ENCODE measurements at places on chromosomes 6 and 20.

- DNase-seq: no peak
Measured at GRCh38 chr6:41546866-41547798, 951 bp downstream of the FOXP4 start.

DNA sequence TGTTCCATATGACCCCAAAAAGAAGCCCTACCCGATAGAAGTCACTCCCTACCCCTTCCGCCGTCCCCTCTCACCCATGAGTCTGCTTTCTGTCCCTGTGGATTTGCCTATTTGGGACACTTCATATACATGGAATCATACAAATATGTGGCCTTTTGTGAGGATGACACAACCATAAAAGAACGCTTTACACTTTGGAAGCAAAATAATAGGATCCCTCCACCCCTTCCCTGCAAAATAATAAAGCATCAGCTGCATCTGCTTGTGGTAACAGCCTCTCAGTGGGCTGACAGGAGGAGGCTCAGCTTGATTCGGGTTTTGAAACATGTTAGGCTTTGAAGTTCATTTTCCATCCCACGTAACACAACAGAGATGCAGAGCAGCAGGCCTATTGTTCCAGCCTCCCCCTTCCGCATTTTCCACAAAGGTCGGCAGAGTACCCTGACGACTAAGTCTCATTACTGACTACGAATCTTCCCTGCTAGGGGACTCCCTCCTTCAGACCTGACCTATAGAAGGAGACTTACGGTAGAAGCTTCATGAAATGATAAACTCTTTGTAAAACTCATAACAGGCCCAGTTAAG lies 99.1 kb downstream of the ALDH8A1 start:
- no peak for DNase-seq

DNA sequence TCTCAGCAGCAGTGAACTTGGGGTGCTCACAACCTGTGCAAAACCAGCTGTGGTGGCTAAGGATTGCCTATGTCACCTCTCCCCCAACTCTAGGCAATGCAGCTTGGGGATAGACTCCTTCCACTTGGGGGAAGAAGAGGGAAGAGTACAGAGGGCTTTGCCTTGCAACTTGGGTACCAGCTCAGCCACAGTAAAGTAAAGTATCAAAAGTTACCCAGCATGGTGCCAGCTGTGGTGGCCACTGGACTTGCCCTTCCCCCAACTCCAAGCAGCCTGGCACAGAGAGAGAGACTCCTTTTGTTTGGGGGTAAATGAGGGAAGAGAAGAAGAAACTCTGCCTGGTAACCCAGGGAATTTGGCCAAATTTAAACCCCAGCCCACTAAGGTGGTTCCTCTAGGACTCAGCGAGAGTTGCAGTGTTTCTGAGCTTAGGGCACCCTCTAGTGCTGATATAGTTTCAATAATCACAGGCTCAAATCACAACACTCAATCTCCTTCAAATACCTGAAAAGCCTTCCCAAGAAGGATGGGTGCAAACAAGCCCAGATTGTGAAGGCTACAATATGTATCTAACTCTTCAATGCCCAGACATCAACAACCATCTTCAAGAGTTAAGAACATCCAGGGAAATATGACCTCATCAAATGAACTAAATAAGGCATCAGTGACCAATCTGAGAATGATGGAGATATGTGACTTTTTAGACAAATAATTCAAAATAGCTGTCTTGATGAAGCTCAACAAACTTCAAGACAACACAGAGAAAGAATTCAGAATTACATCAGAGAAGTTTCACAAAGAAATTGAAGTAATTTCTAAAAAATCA lies 7.6 kb upstream of the DEFB129 start:
- DNase-seq: peak; percentile 15

GRCh38 chr6:169650959-169651292 lies 50.9 kb downstream of the WDR27 start:
- no peak for DNase-seq

GRCh38 chr6:111171577-111172400 lies 84.5 kb downstream of the SLC16A10 start:
- no peak for DNase-seq

DNA sequence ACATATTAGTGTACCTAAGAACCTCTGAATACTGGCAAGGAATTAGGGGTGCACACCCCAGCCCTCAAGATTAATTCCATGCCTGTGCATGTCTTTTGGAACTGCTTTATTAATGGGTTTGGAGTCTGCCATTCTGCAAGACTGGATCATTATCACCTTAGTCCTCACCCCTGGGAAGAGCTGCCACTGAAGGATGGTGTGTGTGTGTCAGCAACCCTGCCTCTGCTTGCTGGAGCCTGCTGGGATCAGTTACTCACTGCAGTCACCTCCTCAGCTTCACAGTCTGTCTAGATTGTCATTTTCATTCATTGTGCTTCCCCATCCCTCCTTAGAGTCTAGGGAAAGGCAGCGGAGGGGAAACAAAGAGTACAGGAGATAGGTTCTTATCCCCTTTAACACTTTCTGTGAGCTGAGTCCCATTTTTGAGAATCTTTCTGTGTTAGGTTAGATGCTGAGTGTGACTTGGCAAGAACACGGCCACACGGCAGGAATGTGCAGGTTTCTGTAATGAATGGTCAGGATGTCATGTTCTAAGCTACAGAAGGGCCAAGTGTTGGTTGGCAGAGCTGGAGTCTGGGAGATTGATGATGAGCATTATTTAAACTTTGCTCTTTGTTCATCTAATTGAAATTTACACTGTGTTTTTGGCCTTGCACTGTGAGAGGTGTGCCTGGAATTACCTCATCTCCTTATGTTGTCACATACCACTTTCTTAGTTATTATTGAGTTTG lies 21.1 kb downstream of the GHRH start:
- DNase-seq: no peak

- no peak for DNase-seq
Measured at GRCh38 chr6:25960734-25961133, 1.9 kb upstream of the TRIM38 start.

DNA sequence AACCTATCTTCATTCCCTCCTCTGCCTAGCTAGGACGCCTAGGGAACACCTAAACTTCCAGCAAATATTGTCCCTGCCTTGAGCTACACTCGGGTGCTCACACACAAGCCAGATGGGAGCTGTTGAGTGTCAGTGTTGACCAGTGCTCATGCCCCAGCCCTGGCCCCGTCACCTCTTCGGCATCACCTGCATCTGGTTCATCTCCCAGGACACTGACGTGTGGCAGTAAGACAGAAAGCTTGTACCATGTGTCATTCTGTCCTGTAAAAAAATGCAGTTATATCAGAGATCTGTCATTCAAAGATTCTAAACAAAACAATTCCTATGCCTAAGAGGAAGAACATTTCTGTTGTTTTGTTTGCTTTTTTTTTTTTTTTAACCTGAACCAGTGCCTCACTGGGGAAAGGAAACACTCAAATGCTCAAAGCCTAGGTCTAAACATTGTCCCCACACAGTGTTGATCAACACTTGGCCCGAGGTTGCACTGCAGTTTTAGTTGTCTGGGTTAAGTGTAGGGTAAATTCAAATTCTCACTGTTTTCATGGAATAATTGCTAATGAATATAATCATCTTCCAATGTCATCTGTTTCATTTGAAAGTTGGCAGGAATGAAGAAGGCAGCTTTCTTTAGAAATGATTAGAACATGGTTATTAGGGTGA lies 102.7 kb upstream of the SASH1 start:
- DNase-seq: no peak

DNA sequence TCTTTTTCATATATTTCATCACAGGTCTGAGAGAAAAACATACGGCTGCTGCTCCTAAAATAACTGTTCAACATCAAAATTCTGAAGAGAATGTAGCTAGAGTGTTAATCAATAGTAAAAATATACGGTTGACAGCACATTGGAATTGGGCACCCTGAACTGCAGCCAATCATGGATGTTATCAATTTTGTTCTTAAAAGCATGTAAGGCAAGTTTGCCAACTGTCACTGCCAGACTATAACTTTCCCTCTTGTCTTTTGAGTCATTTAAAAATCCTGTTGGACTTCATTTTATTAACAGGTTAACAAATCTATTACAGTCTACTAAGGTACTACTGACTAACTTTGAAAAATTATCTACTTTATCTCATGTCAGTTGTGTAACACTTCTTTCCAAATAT lies 592.8 kb downstream of the HACE1 start:
- no peak for DNase-seq

- DNase-seq: no peak
Measured at GRCh38 chr6:142942805-142943227, 2.2 kb downstream of the HIVEP2 start.

DNA sequence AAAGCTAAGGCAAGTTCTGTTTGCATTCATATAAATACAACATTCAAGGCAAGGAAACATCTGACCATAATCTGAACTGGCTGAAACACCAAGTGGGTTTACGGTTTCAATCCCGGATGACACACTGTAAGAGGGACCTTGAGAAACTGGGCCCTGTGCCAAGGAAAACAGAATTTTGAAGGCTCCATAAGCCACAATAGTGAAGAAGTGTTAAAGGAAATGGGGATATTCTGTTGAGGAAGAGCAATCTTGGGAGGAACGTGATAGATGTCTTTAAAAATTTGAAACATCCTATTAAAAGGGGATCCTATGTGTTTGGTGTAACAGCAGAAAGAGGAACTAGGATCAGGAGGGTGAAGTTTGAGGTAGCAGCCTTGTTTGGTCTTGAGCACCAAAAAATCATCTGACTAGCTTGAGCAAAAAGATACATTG lies 82.4 kb upstream of the TAB2 start:
- no peak for DNase-seq

DNA sequence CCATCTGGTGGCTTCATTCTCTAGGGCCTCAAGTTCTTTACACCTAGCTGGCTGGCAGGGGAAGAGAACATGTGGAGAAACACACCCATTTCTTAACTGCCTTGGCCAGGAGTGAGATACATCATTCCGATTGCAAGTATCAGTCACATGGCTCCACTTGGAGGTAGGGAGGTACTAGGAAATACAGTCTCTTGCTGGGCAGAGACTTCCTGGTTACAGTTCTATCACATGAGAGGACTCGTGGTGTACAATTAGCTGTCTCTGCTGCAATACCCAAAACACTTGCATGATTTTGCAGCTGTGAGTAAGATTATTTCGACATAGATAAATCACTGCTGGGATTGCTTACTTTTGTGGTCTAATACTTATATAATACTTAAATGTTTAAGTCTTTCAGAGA lies 51.1 kb downstream of the GTF2H5 start:
- no peak for DNase-seq

Data from Panc1 (cell line).